ENCODE measurements at places on chromosomes 4 and X. TPM values are rescaled to one million over a fixed set of nuclear protein-coding genes. Genes with fewer than 3 reads are reported as not detected.

- no peak for DNase-seq
Measured at GRCh38 chr4:173318240-173318639, 15.9 kb downstream of the HMGB2 start.

DNA sequence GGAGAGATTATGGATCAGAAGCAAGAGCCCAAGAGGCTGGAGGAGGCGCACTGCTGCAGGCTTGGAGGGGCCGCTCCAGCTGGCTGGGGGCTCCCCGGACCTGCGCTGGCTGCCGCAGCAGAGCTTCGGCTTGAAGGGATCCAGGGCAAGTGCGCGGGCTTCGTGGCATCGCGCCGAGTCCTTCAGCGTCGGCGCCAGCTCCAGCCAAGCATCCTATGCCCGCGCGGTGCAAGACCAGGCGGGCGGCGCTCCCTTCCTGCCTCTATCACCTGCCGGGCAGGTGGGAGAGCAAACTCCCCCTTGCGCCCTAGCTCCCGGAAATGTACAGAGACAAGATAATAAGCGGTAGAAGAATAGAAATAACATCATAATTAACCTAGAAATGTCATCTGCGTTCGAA lies 10.5 kb upstream of the UCP1 start:
- no peak for DNase-seq

DNA sequence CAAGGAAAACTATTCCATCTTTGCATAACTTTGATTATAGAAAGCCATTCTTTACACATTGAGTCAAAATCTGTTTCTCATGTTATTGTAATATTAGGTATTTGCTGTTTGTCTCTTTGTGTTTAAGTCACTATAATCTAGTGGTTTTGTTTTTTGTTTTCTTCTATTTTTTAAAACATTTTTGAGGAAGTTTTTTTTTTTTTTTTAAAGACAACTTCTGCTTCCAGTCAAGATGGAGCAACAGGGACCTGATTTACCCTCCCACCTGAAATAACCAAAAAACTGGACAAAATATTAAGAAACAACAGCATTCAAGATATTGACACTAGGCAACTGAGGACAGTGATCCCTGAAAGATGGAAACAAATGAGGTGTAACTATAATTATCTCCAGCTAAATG lies 18.4 kb upstream of the NSUN7 start:
- no peak for DNase-seq

DNA sequence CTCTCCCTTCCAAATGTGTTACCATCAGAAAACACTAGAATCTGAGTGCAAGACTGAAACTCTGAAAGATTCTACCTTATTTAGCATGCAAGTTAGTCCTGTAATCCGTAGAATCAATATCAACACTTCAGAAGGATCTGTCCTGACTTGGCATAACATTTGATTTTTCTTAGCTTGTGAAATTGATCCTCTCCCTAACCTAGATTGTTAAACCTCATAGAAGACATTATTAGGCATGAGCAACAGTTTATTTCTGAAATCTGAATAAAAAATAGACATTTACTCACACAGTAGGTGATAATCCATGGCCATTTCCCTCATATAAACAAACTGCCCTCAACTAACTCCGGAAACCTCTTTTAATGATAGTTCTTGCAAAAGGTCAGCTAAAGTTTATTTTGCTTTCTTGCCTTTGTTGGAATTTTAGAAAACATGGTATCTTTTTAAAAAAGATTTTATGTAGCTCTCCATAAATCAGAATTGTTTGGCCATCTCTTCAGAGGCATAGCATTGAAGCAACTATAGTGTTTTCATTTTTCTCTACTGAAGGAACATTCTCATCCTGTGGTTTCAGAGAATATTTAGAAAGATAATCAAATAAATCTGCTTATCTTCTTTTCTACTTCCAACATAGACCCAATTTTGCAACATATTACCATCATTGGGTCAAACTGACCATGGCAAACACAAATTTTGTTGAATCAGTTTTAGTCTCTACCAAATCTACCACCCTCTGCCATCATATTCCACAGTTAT lies 38.5 kb upstream of the PDLIM5 start:
- no peak for DNase-seq

- peak; percentile 45 for DNase-seq
Measured at GRCh38 chr4:8245884-8246833, 23.4 kb upstream of the HTRA3 start.

GRCh38 chrX:41350150-41350975 lies 16.4 kb downstream of the DDX3X start:
- DNase-seq = no peak

GRCh38 chrX:103498786-103499185 lies 20.5 kb downstream of the RAB40A start:
- no peak for DNase-seq

DNA sequence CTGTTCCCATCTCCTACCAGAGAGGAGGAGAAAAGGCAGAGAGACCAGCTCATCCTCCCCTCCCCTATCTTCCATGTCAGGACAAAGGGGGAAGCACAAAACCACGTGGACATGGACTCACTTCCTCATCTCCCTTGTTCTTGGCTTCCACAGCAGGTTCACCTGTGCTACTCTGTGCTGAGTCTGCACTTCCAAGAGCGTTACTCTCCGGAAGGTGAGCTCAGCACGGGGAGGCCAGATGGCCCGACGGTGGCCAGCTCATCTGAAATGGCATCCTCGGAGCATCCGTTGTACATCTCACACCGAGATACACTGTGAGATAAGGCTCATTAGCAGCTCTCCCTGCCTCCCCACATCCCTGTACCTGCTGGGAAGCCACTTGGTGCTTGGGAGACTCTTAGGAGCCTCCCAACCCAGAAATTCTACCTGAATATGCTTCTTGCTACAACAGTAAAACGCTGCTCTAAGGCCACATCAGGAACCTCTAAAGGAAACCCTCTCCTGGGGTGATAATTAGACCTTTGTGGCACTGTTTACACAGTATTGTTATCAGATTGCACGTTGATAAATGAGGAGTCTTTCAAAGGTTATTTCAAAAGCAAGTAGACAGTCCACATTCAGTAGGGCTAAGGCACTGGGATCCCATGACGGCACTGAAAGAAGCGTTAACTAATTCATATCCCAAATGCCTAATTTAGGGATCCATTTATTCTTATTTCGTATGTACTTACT lies 19.4 kb downstream of the LGI2 start:
- no peak for DNase-seq

DNA sequence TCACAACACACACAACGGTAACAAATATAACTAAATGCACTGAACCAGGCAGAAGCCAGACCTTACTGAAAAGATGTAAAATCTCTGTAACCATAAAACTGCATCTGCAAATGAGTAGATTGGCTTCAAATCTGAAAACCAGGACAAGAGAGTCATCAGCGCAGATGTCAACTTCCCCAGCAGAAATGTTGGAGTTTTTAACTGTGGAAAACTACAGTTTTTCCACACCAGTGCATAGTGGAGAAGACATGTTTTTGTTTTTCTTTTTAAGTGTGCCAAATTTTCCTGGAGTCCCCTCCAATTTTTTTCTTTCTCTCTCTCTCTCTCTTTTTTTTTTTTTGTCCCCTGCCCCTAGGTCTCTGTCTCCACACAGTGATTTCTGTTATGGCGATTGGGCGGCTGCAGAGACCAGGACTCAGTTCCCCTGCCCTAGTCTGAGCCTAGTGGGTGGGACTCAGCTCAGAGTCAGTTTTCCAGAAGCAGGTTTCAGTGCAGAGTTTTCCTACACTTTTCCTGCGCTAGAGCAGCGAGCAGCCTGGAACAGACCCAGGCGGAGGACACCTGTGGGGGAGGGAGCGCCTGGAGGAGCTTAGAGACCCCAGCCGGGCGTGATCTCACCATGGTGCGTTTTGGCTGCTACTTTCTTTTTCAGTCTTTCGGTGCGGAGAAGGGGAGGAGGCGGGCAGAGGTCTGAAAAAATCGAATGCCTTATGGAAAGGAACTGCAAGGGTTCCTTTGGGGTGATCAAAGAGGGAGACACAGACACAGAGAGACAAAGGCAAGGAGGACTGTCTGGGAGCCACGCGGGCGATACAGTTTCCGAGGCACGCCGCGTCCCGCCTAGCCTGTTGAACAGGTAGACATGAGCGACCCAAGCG lies at the start of gene GUCY1A1:
GUCY1A1 (plus strand) TSS at position 505 of the 878 bp plus-strand sequence. CDS start 30,020 bp downstream, outside the sequence.
- peak; percentile 72 for DNase-seq

DNA sequence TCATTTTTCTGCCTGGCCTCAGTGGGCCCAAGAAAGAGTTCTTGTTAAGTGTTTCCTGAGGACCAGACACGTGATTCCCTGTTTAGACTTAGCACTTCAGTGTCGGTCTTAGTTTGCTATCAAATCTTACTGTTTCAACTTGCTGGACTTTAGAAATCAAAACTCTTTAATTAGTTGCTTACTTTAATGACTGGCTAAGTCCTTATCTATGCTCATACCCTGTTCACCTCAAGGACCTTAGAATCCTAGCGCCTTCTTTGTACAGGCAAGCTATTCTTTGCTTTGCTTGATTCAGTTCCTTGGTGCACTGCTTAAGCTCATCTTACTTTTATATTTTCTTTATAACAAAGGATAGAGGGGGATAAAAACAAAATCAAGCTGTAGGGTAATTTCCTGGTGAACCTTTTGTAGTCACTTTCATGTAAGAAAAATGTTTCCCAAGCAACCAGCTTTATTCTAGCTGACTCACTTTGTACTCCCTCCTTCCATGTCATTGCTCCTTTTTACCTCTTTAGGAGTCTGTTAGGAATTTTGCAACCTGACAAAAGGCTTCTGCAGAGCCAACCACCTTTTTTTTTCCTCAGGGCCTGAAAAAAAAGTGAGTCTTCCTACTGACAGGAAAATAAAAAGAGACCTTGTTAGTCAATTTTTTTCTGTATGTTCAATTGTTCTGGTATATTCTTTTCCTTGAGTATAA lies 14.7 kb downstream of the WDR44 start:
- DNase-seq = no peak

DNA sequence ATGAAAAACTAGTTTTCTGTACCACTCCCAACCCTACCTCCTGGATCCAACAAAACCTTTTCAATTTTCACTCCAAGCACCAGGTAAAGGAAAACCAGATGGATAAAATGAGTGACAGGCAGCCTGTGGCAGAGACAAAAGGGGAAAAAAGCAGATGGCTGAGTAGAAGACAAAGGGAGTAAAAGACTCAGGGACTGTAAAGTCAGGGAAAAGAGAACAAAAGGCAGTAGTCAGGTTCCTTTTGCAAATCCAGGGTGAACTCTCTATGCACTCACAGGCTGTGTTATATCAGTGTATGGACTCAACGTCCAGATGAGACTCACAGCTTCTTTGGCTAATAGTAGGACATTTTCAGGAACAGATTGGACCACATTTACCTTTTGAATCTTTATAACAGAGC lies 54.2 kb downstream of the QRFPR start:
- no peak for DNase-seq

DNA sequence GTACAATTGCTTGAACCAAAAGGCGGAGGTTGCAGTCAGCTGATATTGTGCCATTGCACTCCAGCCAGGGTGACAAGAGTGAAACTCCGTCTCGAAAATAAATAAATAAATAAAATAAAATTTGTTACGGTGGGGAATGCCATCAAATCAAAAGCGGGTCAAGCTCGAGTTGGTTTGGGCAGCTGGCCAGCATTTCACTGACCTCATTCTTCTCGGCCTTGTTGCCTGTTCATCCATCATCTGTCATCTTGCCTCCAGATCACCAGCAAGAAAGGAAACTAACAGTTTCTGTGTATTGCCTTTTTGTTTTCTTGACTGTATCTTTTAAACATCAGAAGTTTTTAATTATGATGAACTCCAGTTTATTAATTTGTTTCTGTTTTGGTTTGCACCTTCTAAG lies 31.5 kb upstream of the KLHL2 start:
- no peak for DNase-seq

DNA sequence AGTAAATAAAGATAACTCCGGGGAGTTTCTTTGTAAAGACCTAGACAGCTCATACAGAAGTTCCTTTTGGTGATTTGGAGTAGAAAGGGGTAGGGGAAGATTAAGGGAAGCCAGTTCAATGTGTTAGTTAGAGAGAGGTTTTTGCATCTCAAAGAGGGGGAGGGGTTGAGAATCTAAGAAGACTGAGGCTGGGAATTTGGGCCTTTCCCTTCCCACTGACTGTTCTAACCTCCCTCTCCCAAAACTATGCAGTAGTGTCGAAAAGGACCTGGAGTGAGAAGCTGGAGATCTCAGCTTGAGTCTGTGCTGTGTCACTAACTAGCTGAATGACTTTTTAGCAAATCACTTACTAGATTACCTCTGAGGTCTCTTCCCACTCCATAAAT lies 55.7 kb upstream of the CCDC160 start:
- DNase-seq = no peak

Gene EPGN
- 0.19 TPM for total RNA-seq

Gene ANOS1
- 4.9 TPM for total RNA-seq

Gene GAGE12H
- not detected for total RNA-seq

Gene GAGE12F
- total RNA-seq = not detected

Gene DUSP9
- total RNA-seq = 0.19 TPM

Gene PABPC1L2B
- total RNA-seq = not detected
